Activated CD8-positive, alpha-beta memory T cell treated with anti-CD3 and anti-CD28 coated beads, Interleukin-2, amount 50 U/mL, for 4 hours (primary cell): ENCODE measurements at places on chromosomes 13 and 19.

DNA sequence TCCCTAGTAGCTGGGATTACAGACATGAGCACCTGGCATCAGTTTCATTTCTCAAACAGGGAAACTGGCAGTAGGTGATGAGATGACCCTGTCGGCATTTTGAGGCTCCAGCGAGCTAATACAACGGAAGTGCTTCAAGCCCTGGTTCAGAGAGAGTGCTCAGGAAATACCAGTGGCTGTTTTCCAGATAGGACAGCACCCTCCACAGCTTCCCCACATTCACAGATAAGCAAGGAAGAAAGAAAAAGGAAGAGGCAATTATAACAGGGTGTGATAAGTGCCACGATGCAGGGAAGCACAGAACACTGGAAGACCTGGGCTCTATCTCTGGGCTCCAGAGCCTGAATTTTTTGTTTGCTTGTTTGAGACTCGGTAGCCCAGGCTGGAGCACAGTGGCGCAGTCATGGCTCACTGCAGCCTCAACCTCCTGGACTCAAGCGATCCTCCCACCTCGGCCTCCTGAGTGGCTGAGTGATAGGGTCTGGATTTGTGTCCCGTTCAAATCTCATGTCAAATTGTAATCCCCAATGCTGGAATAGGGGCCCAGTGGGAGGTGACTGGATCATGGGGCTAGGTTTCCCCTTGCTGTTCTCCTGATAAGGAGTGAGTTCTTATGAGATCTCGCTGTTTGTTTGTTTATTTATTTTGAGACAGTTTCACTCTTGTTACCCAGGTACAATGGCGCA, 43.5 kb downstream of the PIN1 start:
- DNase-seq: no peak

DNA sequence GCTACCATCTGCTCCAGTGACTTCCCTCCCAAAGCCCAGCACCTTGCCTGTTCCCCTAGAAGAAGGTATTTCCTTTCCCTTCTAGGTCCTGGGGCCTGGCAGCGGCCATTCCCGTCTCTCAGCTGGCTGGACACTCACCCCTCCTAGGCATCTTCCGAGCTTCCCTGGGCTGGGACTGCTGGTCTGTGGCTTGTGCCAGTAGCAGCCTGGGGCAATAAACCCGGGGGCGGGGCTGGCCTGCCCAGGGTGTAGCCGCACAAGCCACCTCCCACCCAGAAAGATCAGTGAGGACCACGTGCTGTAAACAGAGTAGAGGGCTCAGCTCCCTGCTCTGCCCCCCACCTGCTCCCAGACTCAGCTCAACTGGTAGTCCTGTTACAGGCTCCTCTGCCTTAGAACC, 15.0 kb downstream of the LIPE start:
- DNase-seq: no peak

- no peak for DNase-seq
These were observed 8.2 kb downstream of the KCTD12 start for GRCh38 chr13:76878043-76878442.

GRCh38 chr19:46728208-46728607, 11.3 kb upstream of the PRKD2 start:
- DNase-seq: no peak

DNA sequence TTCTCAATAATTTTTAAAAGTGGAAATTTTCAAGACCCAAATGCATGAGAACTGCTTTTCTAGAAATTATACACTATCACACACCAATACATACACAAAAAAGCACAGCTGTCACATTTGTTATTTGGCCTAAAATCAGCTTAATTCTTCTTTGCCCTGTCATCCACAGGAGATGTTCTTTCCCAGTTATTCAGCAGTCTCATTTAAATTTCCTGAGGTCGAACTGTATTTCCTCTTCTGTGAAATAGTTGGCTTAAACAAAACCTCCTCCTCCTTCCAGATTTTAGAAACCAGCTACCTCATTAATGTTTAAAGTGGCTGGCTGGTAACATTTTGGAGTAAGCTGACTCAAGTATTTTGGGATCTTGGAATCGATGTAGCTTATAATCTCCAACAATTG, 39.1 kb downstream of the SMAD9 start:
- DNase-seq: no peak

- no peak for DNase-seq
These were observed 12.2 kb downstream of the ZSCAN22 start for GRCh38 chr19:58338825-58339558.

GRCh38 chr13:75393839-75394520, 88.0 kb downstream of the TBC1D4 start:
- no peak for DNase-seq

DNA sequence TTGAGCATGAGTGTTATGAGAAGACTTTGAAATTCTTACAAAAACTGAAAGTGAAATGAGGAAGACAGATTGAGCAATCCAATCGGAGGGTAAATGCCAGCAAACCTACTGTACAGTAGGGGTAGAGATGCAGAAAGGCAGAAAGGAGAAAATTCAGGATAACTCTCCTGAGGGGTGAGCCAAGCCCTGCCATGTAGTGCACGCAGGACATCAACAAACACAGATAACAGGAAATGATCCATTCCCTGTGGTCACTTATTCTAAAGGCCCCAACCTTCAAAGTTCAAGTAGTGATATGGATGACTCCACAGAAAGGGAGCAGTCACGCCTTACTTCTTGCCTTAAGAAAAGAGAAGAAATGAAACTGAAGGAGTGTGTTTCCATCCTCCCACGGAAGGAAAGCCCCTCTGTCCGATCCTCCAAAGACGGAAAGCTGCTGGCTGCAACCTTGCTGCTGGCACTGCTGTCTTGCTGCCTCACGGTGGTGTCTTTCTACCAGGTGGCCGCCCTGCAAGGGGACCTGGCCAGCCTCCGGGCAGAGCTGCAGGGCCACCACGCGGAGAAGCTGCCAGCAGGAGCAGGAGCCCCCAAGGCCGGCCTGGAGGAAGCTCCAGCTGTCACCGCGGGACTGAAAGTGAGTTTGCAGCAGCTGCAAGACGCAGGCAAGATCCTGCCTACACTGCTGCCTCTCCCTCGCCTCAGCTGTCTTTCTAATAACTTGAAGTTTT, at the start of gene TNFSF13B:
TSS of gene TNFSF13B (plus strand) at position 118 of the 728 bp plus-strand sequence. CDS start at position 296, 178 bp downstream.
- peak; percentile 25 for DNase-seq

- peak; percentile 38 for DNase-seq
These were observed 24.2 kb downstream of the RANBP3 start for GRCh38 chr19:5953680-5954213.

- no peak for DNase-seq
These were observed 326.2 kb upstream of the GPC6 start for GRCh38 chr13:92900446-92900845.

DNA sequence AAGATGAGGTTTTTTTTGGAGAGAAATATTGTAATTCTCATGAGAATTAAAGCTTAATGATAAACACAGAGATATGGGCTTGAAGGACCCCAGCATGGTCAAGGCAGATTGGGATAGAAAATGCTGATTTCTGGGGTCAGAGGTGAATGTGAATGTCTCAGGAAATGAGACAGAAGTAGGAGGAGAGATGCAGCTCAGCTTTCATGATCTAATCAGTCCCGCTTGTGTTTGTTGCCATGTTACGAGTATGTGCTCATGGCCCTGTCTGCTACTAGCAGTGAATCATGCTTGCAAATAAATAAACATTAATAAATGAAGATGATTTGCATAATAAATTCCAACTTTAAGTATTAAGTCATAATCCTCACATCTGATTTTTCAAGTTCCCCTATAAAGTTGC, 23.0 kb upstream of the NDFIP2 start:
- no peak for DNase-seq

DNA sequence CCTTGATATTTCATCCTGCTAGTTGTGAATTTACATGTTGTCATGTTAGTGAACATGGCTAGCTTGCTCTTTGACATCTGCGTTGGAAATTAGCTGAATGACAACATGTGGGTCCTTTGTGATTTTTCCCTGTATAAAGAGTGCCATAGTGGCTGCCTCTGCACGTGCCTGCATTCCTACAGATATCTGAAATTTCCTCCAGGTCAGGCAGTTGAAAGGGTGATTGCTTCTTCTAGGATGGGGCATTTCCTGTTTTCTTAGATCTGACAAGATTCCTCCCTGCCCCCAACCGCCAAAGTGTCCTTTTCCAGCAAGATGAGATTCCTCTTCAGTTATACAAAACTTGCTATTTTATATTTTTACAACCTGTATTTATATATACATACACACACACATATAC, 8.8 kb downstream of the ZNF525 start:
- DNase-seq: no peak

DNA sequence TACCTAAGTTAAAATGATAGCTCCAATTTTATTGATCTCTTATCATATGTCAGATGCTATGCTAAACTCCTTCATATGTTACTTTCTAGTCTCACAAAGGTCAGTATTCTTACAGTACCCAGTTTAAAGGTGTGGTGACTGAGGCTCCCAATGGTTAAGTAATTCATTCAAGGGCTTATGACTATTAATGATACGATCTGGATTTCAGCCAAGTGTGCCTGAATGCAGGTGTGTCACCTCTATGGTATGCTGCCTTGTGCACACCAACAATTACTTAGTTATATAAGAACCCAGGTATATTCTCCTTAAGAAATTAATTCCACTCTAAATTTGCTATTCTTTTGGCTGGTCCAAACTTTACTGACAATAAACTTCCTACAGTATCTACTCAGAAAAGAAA, 84.6 kb upstream of the TRPC4 start:
- no peak for DNase-seq

DNA sequence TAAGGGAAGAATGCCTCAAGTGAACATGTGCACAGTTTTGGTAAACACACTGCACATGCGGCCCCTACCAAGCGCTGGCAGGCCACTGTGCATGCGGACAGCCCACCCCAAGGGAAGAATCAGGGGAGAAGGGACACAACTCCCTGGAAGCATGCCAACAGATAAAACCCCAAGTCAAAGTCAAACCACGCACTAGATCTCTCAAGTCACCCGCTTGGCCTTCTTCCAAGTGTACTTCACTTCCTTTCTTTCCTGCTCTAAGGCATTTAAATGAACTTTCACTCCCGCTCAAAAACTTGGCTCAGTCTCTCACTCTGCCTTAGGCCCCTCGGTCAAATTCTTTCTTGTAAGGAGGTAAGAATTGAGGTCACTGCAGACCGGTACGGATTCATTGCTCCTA, 4.6 kb upstream of the RFXAP start:
- DNase-seq: no peak

DNA sequence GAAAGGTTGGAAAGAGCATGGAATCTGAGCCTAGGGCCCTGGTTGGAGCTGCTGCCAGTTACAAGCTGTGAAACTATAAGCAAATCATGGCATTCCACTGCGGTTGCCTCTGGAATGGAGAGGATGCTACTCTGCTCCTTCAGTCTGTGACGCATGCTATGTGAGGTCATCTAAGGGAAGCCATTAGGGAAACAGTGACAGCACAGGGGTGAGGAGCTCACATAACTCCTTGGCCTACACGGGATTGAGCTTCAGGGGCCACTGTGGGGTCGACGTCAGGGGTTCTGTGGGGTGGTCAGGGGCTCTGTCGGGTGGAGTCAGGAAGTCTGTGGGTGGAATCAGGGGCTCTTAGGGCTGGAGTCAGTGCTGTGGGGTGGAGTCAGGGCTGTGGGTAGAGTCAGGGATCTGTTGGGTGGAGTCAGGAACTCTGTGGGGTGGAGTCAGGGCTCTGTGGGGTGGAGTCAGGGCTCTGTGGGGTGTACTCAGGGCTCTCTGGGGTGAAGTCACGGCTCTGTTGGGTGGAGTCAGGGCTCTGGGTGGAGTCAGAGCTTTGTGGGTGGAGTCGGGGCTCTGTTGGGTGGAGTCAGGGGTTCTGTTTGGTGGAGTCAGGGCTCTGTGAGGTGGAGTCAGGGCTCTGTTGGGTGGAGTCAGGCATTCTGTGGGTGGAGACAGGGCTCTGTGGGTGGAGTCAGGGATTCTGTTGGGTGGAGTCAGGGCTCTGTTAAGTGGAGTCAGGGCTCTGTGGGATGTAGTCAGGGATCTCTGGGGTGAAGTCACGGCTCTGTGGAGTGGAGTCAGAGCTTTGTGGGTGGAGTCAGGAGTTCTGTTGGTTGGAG, 35.8 kb upstream of the MEDAG start:
- no peak for DNase-seq

GRCh38 chr19:58093071-58093470, 5.0 kb downstream of the ZSCAN18 start:
- no peak for DNase-seq

DNA sequence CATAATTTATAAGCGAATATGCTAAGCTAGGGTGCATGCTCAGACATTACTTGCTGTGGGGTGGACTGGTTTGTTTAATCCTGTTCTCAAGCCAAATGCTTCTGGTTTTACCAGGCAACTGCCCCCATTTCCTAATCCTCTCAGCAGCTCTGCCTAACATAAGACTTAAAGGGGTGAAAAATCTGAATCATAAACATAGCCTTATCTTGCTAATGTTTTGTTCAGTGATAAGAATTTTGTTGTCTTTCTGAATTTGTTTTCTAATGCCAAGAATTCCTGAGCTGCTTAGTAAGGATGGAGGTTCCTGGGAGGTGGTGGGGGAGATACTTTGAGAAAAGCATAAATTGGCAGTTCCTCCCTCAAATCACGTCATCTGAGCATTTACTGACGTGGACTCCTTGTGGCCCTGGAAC, 42.7 kb downstream of the ING1 start:
- DNase-seq: no peak

DNA sequence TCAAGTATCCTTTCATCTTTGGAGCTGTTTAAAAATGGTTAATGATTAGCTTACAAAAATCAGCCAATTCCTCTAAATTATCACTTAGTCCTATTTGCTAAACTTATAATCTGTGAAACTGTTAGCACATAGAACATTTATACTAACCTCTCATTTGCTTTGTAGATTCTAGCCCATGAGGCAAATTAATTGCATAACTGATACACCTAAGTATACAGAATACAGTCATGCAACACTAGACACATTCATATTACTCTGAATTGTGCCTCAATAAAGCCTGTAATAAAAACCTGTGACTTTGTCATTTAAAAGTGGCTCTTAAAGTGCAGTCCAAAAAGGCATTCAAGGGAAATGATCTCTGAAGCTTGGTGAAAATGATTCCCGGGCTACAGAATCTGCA, 21.0 kb downstream of the SERPINE3 start:
- no peak for DNase-seq

DNA sequence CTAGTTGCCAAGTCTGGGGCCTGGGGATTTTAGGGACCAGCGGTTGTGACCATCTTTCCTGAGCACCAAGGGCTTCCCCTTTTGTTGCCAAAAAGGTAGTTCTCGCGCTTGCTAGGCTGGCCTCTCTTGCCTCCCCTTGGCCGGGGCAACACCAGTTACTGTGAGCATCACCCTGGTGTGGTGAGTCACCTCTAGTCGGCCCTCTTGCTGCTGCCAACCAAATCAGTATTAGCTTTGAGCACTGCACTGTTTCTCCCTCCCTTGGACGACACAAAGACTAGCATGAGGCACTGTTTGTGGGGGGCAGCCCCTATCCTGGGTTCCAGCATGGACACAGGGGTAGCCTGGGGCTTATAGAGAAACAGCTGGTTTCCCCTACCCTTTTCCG, 6.9 kb downstream of the SYDE1 start:
- no peak for DNase-seq
